ENCODE measurements at places on chromosomes 6 and 20.

GRCh38 chr6:26316291-26316690 is 48.7 kb upstream of the BTN3A2 start:
- H3K27me3 ChIP-seq, result peaks cover 7% of the 10 kb centered on the region
- DNase-seq, result no peak
- peaks cover 27% of the 10 kb centered on the region for H3K4me1 ChIP-seq
- H3K27ac ChIP-seq, result no peak overlapping the region
- H3K36me3 ChIP-seq, result no peaks in the 10 kb centered on the region

- H3K27ac ChIP-seq, result no peak overlapping the region
- H3K36me3 ChIP-seq, result no peaks in the 10 kb centered on the region
- no peak for DNase-seq
- no peaks in the 10 kb centered on the region for H3K4me1 ChIP-seq
Measured at GRCh38 chr20:51275181-51275580, 252.3 kb upstream of the KCNG1 start.

- H3K27ac ChIP-seq, result no peak overlapping the region
- no peak overlapping the region for H3K4me3 ChIP-seq
- H3K4me1 ChIP-seq, result peaks cover 12% of the 10 kb centered on the region
- no peak for DNase-seq
Measured at GRCh38 chr20:63700199-63701050, 4.0 kb downstream of the TNFRSF6B start.

DNA sequence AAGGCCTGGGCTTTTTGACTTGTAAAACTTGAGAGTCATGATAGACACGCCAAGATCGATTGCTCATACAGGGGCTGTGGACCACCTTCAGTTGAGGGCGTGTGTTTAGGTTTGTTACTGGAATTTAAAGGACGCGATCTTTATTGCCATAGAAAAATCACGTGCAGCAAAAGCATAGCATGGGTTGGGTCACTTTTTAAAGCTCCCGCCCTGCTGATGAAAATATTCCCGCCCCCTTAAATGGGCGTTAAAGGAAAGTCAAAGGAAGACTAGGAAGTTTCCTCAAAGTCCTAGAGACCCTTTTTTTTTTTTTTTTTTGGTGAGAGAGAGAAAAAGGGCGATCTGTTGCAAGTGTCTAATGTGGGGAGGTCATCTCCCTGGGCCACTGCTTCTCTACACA is 23.1 kb downstream of the TFAP2A start:
- DNase-seq, result no peak
- H3K27ac ChIP-seq, result no peak overlapping the region
- peaks cover 96% of the 10 kb centered on the region for H3K27me3 ChIP-seq
- no peak overlapping the region for H3K4me3 ChIP-seq
- no peaks in the 10 kb centered on the region for H3K4me1 ChIP-seq
- no peaks in the 10 kb centered on the region for H3K36me3 ChIP-seq

DNA sequence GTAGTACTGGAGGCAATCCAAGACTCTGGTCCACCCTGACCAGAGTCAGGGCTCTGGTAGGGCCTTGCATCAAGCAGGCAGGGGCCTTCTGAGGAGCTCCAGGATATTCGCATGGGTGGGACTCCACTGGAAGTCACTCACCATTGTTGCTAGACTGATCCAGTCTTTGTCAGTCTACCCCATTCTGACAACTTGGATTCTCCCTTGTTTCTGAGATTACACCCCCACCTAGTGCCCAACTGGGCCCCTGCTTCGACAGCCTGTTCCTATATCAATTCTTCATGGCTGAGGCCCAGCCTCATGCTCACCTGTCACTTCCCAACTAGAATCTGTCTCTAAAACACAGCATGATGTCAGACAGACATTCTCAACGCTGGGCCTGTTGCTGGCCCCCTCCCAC is 5.2 kb downstream of the SLC35D3 start:
- H3K27me3 ChIP-seq, result peaks cover 25% of the 10 kb centered on the region
- H3K27ac ChIP-seq, result no peak overlapping the region
- DNase-seq, result no peak

GRCh38 chr6:78561015-78561414 is 306.3 kb upstream of the IRAK1BP1 start:
- H3K4me1 ChIP-seq, result no peaks in the 10 kb centered on the region
- no peaks in the 10 kb centered on the region for H3K27me3 ChIP-seq
- DNase-seq, result no peak
- no peak overlapping the region for H3K4me3 ChIP-seq
- H3K36me3 ChIP-seq, result no peaks in the 10 kb centered on the region

GRCh38 chr20:47263465-47264084 is 92.9 kb downstream of the ZMYND8 start:
- no peak overlapping the region for H3K27ac ChIP-seq
- no peaks in the 10 kb centered on the region for H3K27me3 ChIP-seq
- DNase-seq, result no peak
- H3K4me3 ChIP-seq, result no peak overlapping the region
- H3K4me1 ChIP-seq, result peaks cover 16% of the 10 kb centered on the region

GRCh38 chr20:47368301-47368700 is 11.8 kb upstream of the ZMYND8 start:
- no peaks in the 10 kb centered on the region for H3K27me3 ChIP-seq
- H3K4me3 ChIP-seq, result no peak overlapping the region
- no peak for DNase-seq
- no peaks in the 10 kb centered on the region for H3K4me1 ChIP-seq
